Tibial nerve (tissue), 4 donors: ENCODE measurements at places on chromosomes 1 and 21.

GRCh38 chr1:207581496-207582153, 63.3 kb upstream of the CR1L start:
- no peak for DNase-seq

- no peak for DNase-seq
Measured at GRCh38 chr1:210347112-210347511, 18.4 kb downstream of the HHAT start.

DNA sequence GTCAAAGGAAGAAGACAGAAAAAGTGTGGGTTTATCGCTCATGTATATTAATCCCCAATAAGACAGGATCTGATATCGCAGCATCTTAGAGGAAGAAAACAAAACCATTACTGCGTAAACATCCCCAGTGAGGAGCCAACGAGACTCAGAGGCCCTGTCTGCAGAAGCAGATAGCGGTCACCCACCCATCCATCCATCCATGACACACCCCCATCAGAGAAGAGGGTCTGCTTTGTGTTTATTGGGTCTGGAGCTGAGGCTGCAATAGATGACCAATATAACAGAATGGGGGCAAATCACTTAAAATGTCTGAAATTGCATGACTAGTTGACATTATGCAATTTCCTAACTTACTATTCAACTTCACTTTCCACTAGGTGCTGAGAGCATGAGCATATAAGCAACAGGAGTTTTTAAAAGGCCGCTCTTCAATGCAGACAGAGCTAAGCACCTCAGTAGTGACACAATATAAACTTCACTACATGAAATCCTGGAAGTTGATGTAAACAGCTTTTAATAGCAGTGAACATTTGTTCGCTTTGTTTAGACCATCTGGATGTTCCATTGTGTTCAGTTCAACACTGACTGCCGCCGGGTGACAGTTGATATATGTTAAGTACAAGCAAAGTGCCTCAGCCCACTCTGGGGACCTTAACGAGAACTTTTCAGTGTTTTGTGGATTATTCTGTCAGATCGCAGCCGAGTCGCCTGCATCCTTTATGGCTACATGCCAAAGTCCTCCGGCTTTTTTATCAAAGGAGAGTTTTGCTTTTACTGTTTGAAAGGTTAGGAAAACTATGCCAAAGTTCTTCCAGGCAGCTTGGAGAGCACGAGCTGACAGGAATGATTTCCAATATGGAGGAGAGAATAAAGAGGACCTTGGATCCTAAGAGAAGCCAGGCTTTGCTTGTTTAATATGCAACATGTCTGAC, 167.5 kb downstream of the ZNF281 start:
- no peak for DNase-seq

- DNase-seq: no peak
Measured at GRCh38 chr1:8241417-8242014, 76.4 kb upstream of the SLC45A1 start.

GRCh38 chr1:112502826-112503225, 5.9 kb upstream of the WNT2B start:
- no peak for DNase-seq

DNA sequence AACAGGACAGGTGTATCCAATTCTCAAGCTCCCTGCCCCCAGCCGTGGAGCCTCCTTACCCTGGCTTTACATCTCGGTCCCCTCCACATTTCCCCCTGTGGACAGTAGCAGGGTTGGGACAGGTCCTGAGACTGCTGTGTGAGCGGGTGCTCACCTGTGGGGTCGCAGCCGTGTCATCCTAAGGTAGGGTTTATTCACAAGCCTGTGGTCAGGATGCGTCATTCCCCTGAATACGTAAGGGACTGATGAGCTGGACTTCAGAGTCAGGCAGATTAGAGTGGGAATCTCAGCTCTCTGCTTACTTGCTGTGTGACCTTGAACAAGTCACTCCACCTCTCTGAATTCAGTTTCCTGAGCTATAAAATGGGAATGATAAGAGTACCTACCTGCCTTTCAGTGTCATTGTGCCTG, 17.7 kb downstream of the ZNF362 start:
- DNase-seq: no peak

GRCh38 chr1:25809929-25810328, 9.8 kb upstream of the MTFR1L start:
- DNase-seq: no peak

GRCh38 chr1:94305704-94306103, 68.3 kb upstream of the ARHGAP29 start:
- DNase-seq: no peak

- DNase-seq: no peak
Measured at GRCh38 chr1:210397681-210398080, 69.0 kb downstream of the HHAT start.

GRCh38 chr1:24735509-24736375, 9.5 kb upstream of the CLIC4 start:
- no peak for DNase-seq

GRCh38 chr21:16419188-16419921, 689.6 kb downstream of the USP25 start:
- DNase-seq: peak; percentile 66

DNA sequence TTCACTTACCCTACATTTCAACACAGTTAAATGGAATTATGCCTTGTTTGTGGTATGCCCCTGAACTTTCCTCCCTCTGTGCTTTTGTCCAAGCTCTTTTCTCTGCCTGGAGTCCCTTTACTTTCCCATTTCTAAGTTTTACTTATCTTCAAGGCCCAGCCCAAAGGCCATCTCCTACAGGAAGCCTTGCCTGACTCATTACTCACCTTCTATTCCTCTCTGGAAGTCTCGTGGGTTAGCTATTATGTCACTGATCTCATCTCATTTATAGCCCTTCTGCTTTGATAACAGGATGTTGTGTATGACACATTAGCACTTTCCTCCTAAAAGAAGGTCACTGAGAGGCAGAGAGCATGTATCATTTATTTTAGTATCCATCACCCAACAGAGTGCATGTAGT, 78.8 kb upstream of the CD1D start:
- no peak for DNase-seq

DNA sequence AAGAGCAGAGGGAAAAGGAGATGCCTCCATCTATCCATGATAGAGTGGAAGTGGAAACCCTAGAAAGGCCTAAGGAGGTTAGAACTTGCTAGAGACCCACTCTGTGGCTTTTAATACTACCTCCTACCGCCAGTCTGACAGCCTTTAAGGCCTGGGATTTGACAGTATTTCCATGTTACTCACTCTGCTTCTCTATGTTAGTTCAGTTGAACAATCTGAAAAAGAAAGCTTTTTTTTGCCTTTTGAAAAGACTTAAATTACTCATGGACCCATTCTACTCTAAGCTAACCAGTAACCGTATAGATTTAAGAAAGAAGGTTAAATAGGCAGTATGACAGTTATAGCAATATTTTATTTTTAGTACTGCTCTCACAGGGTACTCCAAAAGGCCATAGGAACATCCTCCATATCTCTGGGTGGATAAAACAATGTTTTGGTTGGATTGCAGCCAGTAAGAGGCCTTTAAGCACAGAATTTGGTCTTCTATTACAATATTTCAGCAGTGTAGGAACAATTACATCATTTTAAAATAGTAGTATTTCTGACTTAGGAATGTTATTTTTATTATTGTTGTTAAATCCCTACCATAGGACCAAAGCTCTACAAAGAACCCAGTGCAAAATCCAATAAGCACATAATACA, 15.9 kb upstream of the GPR25 start:
- no peak for DNase-seq

- no peak for DNase-seq
Measured at GRCh38 chr1:182173808-182174512, 112.4 kb upstream of the ZNF648 start.

GRCh38 chr1:183760661-183761060, 44.3 kb upstream of the RGL1 start:
- DNase-seq: no peak

DNA sequence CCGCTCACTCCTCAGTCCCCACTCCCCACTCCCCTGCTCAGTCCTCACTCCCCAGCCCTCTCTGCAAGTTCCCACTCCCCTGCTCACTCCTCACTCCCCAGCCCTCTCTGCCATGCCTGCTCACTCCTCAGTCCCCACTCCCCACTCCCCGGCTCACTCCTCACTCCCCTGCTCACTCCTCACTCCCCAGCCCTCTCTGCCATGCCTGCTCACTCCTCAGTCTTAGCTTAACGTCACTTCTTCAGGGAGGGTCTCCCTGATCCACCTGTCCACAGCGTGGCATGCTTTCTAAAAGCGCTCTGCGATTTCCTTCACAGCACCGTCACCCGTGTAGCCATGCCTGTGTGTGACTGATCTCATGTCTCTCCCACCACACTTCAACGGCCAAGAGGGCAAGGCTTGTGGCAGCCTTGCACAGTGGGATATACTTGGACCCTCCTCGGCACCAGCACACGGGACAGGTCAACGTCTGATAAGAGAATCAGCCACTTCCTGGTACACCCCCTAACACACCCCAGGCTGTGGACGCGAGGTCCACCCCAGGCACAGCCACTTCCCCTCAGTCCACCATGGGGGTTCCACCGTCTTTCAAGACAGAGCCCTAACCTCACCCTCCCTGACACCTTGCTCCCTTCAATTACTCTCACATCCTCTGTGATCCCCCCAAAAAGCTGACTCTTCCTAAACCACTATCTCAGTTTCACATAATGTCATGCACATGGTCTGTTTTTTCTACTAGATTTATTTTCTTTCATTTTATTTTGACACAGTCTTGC, 14.0 kb downstream of the PRDM15 start:
- no peak for DNase-seq

DNA sequence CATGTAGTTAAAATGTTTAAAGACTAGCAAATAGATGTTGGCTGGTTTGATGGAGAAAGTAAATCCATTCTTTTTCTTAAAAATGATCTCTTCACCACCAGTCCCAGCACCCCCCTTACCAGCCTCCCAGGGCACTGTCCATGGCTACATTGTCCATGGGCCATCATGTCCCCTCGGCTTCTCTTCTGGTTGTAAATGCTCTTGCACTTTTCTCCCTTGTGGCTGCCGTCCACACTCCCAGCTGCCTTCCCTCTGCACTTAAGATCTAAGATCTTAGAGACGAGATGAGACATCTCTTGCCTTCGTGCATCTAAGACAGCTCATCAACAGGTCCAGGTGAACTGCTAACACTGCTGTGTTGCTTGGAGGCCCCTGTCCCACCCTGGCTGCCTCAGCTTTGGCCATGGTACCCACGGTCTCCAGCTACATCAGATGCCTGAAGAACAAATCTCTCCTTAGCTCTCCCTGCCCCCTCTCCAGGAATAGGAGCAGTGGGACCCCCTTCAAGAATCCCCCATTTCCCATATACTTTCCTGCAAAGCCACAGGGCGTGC, 11.1 kb downstream of the CAPN2 start:
- DNase-seq: no peak

- DNase-seq: no peak
Measured at GRCh38 chr1:223394242-223394641, 1.0 kb downstream of the CCDC185 start.

- no peak for DNase-seq
Measured at GRCh38 chr1:239725933-239726332, 339.6 kb downstream of the CHRM3 start.

DNA sequence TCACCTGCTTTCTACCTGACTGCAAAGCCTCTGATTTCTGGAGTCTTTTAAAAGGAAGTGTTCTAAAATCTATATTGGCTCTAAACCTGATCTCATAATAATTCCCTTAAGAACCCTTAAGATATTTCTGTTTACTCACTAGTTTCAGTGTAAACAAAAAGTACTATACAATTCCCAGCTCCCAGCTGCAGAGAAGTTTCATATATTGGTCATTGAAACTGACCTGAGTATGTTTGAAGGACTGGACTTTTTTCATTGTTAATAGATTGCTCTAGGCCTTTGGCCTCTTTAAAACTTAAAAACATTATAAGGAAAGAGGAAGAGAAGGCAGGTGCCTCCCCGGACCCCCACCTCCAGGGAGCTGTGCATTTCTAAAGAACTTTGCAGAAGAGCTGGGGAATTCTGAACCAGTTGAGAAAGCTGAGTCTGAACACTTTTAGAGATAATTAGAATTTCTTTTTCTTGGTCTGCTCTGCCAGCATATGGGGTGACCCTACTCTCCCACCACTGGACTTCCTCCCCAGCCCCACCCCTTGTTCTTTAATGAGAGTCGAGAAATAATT, 23.7 kb downstream of the CLIC6 start:
- no peak for DNase-seq

DNA sequence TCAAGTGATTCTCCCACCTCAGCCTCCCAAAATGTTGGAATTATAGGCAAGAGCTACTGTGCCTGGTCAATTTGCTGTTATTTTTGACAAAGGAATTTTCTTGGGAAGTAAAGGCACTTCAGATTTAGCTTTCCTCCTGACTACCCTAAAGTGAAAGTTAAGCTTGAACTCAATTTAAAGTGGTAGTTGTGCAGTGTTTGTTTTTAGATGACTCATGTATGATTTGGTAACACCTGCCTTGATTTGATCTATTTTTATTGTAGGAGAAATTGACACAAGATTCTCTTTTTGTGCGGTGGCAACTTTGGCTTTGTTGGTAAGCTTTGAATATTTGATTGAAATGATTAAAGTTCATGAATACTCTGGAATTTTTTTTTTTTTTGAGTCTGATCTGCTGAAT, 5.0 kb downstream of the RABGGTB start:
- no peak for DNase-seq

GRCh38 chr1:115539061-115539460, 102.7 kb upstream of the VANGL1 start:
- DNase-seq: peak; percentile 38

DNA sequence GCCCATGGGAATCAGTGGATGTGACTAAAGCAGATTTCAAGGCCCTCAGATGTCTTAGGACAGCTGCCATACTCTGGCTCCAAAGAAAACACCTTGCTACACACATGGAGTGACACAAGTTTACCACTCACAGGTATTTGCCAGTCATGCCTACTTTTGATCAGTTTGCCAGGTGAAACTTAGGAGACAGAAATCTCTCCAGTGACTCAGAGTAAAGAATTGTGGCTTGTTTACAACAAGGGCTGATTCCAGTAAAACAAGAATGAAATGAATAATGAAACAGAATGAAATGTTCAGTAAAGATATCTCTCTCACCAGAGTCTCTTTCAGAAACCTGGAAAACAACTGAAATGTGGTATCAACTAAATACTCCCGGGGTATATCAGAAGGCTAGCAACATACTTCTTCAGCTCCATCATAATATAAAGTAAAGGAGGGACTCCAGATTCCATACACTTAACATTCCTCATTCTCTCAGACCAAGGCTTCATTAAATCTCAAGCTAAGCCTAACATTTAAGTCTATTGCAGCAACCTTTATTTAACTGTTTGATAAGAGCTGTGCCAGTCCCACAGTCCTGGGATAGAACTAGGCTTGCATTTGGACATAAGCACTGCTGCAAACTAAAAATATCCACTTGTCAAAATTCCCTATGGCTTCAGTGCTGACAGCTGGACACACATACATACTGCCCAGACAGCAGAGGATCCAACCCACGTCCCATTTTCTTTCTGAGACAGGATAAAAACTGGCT, 143.3 kb downstream of the SIPA1L2 start:
- no peak for DNase-seq

DNA sequence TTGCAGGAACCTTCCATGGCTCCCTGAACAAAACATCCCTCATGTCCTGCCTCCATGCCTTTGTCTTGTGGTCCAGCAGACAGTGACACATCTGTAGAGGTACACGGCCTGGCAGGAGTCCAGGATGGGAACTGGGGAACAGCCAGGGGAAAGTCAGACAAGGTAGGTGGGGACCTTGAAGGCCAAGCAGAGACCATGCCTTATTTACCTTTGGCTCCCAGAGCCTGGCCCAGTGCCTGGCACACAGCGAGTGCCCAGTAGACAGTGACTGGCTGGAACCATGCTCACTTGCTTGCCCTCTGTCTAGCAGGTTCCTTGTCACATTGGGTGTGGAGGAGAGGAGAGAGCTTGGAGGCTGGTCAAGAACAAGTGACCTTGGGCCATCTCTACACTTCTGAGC, 81.0 kb downstream of the BCAR3 start:
- DNase-seq: no peak
